Bronchial smooth muscle cell (primary cell): ENCODE measurements at places on chromosomes 1 and 21. TPM values are rescaled to one million over a fixed set of nuclear protein-coding genes. Genes with fewer than 3 reads are reported as not detected.

The HIPK1 gene
- 12.2 and 14.0 TPM in 2 replicates for total RNA-seq

The STXBP3 gene
- total RNA-seq, result 88.1 and 90.3 TPM in 2 replicates

The SDC3 gene
- 15.3 and 16.1 TPM in 2 replicates for total RNA-seq

The APOBEC4 gene
- total RNA-seq, result not detected in 2 replicates

The CCDC30 gene
- 0.86 and 0.95 TPM in 2 replicates for total RNA-seq

The CFAP74 gene
- not detected in 2 replicates for total RNA-seq

The HRNR gene
- not detected in 2 replicates for total RNA-seq

The BPNT1 gene
- 18.0 and 19.3 TPM in 2 replicates for total RNA-seq

The KCNC4 gene
- total RNA-seq, result 2.1 and 3.6 TPM in 2 replicates

The UQCRHL gene
- total RNA-seq, result 14.8 and 15.3 TPM in 2 replicates

The MYBPHL gene
- total RNA-seq, result not detected in 2 replicates

The NMNAT1 gene
- total RNA-seq, result 15.6 and 18.0 TPM in 2 replicates

The SLC44A5 gene
- 0.09 and 0.16 TPM in 2 replicates for total RNA-seq

The KIF2C gene
- total RNA-seq, result 0.60 and 4.4 TPM in 2 replicates

The DNM3 gene
- total RNA-seq, result 0.94 and 1.1 TPM in 2 replicates

The OR6K6 gene
- total RNA-seq, result not detected in 2 replicates

The HECTD3 gene
- total RNA-seq, result 17.7 and 17.9 TPM in 2 replicates
